Stimulated activated CD8-positive, alpha-beta memory T cell treated with anti-CD3 and anti-CD28 coated beads, Interleukin-12 subunit alpha, Interleukin-12 subunit beta, amount 100 ng/mL, for 4 hours (primary cell): ENCODE measurements at places on chromosomes 2 and 18.

GRCh38 chr18:1559563-1559962, 654.9 kb downstream of the ADCYAP1 start:
- no peak for DNase-seq

GRCh38 chr2:33236482-33237385, 239.7 kb upstream of the RASGRP3 start:
- no peak for DNase-seq

DNA sequence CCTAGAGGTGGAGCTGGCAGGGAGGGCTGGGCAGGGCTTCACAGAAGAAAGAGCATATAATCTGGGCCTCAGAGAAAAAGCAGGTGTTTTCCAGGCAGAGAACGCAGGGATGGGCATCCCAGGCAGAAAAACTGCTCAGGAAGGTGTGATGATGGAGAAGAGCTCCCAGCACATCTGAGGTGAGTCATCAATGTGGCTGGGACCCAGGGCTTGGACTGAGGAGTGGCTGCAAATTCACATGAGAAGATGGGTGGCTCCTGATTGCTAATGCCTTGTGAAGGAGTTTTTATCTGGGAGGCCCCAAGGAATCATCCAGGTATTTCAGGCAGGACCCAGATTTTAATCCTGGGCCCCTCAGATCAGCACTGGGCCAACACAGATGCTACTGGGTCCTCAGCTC, 10.2 kb downstream of the IL1F10 start:
- no peak for DNase-seq

- no peak for DNase-seq
Observed at GRCh38 chr2:238915196-238915595, 67.3 kb downstream of the TWIST2 start.

GRCh38 chr2:15521641-15522181, 39.4 kb downstream of the NBAS start:
- DNase-seq = no peak

GRCh38 chr2:35510636-35511035, 844.9 kb upstream of the CRIM1 start:
- DNase-seq = no peak

- no peak for DNase-seq
Observed at GRCh38 chr18:12060182-12060870, 33.3 kb upstream of the ANKRD62 start.

GRCh38 chr2:70181363-70181956, 9.4 kb downstream of the C2orf42 start:
- DNase-seq = no peak

DNA sequence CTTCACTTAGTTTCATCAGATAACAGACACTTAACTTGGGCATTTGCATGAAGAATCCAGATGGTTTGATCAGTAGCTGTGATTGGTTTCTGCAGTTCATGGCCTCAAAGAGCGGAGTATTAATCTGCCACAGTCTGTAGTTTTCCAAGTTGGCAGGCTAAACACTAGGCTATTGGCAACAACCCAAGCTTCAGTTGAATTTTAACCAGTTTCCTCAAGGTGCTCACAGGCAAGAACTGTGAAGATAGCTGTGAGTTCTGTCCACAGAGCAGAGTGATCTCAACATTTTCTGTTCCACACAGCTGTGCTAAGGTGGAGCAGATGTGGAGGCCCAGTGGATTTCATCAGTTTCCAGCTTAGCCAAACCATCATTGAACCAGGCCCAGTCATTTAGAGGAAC, 469.5 kb upstream of the LINC00305 start:
- DNase-seq = no peak

- DNase-seq = no peak
Observed at GRCh38 chr18:53629337-53629736, 595.1 kb downstream of the MBD2 start.

DNA sequence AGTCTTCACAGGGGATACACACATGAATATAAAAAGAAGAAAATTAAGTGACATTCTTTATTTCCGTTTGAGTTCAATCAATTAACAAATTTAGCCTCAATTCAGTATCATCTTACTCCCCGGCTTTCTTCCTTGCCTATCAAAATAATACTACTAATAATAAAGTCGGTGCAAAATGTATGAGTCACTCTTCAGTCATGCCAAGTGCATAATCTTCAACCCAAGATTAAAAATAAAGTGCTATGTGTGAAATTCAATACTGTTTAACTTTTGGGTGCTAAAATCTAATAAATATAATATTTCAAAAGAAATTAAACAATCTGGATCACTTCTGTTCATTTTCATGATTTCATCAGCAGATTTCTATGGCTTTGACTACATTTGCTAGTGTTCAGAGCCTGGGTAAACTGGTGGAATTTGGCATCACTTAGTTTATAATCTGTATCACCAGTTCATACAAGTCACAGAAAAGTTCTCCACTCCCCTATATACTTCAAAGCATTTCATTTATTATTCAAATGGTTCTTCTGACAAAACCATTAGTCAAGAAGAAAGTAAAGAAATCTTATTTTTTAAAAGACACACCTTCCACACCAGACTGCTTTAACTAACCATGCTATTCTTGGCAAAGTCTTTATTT, 183.6 kb downstream of the THADA start:
- no peak for DNase-seq

- DNase-seq = no peak
Observed at GRCh38 chr2:158740621-158741020, 54.5 kb upstream of the DAPL1 start.

DNA sequence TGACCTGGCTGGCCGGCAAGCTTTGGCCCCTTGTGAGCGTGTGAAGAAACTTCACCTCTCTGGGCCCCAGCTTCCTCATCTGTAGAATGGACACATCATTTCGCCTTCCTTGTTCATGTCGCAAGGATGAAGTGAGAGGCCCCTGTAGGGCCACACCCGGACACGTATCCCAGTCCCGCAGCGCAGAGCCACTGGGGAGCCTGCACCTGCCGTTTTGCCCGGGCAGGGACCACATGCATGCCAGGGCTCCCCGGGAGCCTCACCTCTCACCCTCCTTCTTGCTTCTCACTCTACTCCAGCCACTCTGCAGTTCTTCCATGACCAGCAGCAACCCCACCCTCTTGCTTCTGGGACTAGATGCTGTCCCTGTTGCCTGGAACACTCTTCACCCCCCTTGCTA, 77.5 kb downstream of the FAM168B start:
- DNase-seq = no peak

GRCh38 chr2:164625378-164625971, 4.2 kb upstream of the GRB14 start:
- DNase-seq = no peak

DNA sequence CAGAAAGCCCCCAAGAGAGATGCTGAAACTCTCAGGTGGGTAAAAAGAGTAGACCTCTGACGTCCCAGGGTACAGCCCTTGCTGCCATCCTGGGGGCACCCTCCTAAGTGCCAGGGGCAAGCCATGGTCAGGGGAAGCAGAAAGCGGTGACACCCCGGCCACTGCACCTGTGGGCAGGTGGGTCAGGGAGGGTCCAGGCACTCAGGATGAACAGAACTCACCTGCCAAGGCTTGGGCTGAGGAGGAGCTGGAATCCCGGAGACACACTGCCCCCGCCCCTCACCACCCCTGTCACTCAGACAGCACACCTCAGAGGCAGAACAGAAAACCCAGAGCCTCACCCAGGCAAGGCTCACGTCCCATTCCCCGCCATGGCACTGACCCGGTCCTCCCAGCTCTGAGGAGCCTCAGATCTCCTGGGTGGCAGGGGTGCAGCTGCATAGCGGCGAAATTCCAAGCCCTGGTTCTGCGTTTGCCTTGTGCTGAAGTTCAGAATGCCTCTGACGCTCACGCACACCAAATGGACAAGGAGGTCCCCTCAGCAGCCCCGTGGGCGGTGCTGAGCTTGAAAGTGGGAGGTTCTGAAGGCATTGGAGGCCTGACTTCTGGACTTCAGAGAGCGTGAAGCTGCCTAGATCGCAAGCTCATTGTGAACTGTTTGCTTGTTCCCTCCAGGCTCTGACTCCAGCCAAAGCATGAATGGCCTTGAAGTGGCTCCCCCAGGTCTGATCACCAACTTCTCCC, 4.3 kb downstream of the GPR17 start:
- DNase-seq = no peak

GRCh38 chr2:66408905-66409304, 26.0 kb upstream of the MEIS1 start:
- no peak for DNase-seq

DNA sequence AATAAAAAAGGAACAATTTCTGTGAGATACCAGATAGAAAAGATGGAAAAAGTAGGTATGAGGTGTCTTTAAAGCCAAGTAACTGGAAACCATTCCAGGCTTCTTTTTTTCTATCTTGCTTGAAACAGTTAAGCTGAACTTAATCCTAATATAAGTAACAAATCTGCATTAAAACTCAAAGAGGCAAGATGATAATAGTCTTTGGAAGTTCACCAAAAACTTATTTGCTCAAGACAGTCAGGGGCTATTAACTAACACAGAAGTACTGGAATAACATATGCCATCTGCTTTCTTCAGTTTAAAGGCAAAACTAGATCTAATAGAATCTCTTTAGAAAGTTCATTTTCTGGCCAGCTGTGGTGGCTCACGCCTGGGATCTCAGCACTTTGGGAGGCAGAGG, 18.8 kb downstream of the PDIA6 start:
- DNase-seq = no peak

GRCh38 chr18:12857215-12857905, 26.7 kb downstream of the PTPN2 start:
- no peak for DNase-seq

DNA sequence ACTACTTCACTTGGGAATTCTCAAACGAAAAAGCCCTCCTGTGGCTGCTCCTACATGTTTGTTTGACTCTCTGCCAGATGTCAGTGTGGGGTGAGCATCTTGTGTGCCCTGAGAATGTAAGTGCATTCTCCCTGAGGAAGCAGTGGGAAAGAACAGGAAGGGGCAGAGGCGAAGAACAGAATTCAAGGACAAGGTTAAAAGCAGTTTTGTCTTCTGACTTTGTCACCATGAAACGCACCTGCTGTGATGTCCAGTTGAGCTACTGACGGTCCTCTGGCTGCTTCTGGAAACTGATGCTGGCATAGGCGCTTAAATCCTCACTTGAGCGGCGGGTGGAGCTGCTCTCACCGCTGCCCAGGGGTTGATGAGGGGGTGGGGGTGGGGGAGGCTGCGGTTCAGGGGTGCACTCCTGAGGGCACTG, 4.9 kb downstream of the IRS1 start:
- DNase-seq = no peak

GRCh38 chr2:121483846-121484245, 46.8 kb upstream of the RNU4ATAC start:
- DNase-seq = no peak

- no peak for DNase-seq
Observed at GRCh38 chr2:149737896-149738295, 150.3 kb upstream of the MMADHC start.

GRCh38 chr2:215612786-215613185, 176.9 kb upstream of the FN1 start:
- no peak for DNase-seq

DNA sequence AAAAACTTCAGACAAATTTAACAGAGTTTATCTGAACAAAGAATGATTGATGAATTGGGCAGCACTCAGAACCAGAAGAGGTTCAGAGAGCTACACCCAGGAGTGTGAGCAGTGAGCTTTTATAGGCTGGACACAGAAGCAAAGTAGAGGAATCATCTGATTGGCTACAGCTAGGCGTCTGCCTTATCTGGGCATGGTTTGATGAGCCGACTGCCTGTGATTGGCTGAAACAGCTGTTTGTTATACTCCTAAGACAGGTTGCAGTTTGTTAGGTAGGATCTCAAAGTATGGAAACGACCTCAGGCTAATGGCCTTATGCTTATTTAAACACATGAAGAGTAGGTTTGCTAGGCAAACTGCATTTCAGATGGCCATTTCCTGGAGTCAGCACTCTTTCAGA, 188.9 kb downstream of the MYO1B start:
- no peak for DNase-seq

- no peak for DNase-seq
Observed at GRCh38 chr2:222751238-222751637, 79.8 kb downstream of the MOGAT1 start.

GRCh38 chr18:32439802-32440201, 30.9 kb downstream of the GAREM1 start:
- no peak for DNase-seq

DNA sequence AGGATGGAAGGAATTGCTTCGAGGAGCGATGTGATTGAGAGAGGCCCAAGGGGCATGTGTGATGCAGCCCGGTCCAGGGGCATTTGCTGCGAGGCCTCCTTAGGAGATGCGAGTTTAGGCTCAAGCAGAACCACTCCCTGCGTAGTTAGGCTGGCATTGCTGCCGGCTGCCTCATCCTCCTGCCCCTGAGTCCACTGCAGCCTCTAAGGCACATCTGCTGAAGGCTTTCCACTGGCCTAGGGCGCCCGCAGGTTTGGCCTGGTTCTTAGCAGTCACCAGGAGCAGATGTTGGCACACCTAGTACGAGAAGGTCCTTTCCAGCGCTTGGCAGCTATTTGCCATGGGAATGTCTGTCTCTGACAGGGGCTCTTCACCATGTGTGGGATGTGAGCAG, 20.7 kb downstream of the INPP5D start:
- no peak for DNase-seq

GRCh38 chr2:9703085-9703678, 72.4 kb upstream of the YWHAQ start:
- DNase-seq = peak; percentile 75

DNA sequence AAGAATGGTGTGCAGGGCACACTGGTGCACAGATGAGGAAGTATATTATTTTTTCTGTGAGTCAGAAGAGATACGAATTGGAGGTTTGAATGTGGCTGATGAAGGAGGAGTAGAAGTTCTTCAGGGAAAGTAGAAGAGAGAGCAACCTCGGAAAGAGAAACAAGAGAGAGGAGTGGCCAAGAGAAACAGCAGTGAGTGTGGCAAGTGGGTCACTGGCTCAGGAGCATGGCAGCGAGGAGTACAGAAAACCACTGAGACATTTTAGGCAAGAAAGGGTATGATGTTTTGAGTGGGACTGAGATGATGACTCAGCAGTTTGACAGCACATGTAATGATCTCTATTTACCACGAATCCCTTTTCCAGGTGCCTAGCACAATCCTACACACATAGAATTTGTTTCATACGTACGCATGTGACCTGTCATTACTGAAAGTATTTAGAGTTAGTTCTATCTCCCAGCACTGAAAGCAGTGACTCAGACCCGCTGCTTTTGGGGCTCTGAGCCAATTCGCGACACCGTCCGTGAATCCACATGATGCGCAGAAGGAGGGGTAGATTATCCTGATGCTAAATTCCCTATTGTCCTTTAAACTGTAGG, 915.4 kb downstream of the DCDC2C start:
- no peak for DNase-seq

GRCh38 chr2:9590641-9591040, 35.0 kb upstream of the ADAM17 start:
- no peak for DNase-seq

GRCh38 chr2:238502956-238503791, 76.4 kb downstream of the ASB1 start:
- no peak for DNase-seq

GRCh38 chr18:27921904-27922751, 254.8 kb downstream of the CDH2 start:
- no peak for DNase-seq
